NCI-H69 (cell line): ENCODE measurements at places on chromosomes 7 and 10.

GRCh38 chr10:72322030-72322279, 32.8 kb downstream of the DNAJB12 start:
- no peak for DNase-seq

DNA sequence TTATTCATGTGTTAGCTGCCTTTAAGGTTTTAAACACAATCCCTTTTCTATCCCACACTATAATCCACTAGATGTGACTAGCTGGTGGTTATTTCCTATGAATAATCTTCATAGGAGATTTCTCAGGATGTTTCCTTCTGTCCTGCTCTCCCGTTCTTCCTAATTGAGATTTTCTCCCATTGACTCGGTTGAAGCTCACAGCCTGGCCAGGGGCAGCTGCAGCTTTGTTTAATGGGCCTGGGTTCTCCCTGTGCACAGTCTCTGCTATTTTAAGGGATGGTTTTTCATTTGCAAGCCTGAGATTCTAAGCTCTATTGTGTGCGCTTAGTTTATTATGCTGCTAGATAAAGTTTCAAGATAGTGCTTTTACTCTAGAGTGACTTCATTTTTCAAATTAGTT, 283.4 kb upstream of the AOAH start:
- DNase-seq = no peak

DNA sequence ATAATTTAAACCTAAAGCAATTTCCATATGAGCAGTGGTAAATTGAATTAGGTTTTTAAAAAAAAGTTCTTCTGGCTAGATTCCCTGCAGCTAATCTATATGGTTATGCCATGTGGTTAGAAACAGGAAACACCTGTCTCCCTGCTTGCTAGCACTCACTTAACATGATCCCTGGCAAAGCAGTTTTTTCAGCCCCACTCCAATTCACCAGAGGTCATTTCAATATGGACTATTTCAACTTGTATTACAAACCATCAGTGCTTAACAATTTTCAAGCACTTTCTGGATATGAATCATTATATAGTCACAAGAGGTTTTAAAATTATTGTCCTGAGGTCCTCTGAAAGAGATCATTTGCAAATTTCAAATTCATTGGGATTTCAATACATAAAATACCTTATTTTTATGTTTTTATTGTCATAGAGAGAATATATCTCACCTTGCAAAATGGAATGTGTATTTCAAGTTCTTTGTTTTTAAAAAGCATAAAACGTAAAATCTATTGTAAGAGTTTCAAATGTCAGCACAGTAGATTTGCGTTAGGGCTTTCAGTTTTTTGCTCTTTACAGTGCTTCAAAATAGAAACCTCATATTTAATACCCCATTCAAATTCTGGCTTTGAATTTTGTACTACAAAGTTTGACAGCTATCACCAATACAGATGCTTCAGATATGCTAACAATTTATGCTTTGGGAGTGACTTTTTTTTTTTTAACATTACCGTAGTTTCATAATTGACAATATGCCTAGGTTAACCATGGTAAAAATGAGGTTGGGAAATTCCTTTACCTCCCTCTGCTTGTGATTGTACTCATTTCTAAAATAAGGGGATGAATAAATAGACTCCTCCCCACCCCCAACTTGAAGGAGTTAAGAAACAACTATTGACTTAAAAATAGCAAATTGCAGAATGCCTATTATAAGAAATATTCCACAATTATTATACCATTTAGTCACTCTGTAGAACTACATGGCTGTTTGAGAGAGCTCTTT, 117.5 kb upstream of the HGF start:
- DNase-seq = peak; percentile 13

GRCh38 chr7:35905555-35905954, 104.7 kb downstream of the SEPTIN7 start:
- no peak for DNase-seq

DNA sequence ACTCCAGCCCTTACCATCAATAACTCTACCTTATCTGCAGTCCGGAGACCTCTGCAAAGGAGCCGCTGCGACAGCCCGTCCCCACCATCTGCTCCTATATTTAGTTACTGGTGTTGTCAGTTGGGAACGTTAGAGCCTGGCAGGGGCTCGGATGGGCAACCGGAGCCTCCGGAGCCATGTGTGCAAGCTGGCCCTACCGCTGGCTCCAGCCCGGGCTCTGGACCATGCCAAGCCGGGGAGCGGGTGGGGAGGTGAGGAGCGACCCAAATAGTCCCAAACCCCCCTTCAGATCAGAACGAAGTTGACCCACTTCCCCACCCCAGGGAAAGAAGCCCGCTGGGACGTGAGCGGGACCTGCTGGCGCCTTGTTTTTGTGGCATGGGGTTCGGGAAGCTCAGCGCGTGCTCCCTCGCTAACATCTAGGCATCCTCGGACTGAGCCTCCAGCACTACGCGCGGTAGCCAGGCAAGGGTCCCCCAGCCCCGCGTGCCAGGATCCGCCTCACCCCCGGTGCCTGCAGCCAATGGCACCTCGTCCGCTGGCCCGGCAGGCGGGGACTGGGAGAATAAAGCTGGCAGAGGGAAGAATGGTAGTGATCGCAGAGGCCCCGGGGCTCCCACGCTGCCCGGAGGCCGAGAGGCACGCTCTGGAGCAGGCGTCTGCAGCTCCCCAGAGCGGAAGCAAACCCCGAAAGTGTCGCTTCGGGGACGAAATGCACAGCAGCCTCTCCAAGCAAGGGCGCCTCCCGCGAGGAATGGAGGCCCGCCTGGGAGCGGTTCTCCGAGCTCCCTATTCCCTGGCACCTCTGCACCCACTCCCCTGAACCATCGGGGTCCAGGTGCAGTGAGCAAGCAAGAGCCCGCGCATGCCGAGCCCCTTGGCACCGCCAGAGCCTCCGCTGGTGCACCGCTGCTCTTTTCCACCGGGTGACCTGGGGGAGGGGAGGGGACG, 679 bp downstream of the LRRC20 start:
- DNase-seq = peak; percentile 89

GRCh38 chr7:113561446-113561845, 357.4 kb downstream of the PPP1R3A start:
- DNase-seq = no peak

- DNase-seq = no peak
Measured at GRCh38 chr7:31890198-31890597, 180.0 kb downstream of the PDE1C start.

- no peak for DNase-seq
Measured at GRCh38 chr7:44505595-44505994, 15.1 kb upstream of the NUDCD3 start.

GRCh38 chr7:153607354-153607753, 444.8 kb upstream of the DPP6 start:
- DNase-seq = no peak

DNA sequence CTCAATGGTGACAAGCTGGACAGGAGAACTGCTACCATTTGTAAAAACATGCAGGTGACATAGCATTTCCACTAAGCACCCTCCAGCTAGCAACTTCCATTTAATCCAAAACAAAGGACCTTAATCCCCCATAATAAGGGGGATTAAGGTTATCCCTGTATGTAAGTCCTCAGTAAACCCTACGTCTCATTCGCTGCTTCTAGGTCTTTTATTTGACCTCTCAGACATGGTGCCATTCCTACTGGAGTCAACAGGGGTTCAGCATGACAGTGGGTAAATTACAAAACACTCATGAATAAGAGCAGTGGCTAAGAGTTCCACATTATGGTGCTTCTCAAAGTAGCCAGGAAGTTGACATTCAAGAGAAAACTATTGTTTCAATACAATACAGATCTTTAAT, 121.8 kb upstream of the CAV2 start:
- DNase-seq = no peak

GRCh38 chr10:79502561-79503309, 9.6 kb upstream of the EIF5AL1 start:
- peak; percentile 55 for DNase-seq

- no peak for DNase-seq
Measured at GRCh38 chr10:132497063-132497680, 40.4 kb upstream of the INPP5A start.

GRCh38 chr10:95330966-95331453, 40.2 kb upstream of the PDLIM1 start:
- no peak for DNase-seq

- DNase-seq = no peak
Measured at GRCh38 chr10:110040767-110041478, 33.1 kb downstream of the ADD3 start.

DNA sequence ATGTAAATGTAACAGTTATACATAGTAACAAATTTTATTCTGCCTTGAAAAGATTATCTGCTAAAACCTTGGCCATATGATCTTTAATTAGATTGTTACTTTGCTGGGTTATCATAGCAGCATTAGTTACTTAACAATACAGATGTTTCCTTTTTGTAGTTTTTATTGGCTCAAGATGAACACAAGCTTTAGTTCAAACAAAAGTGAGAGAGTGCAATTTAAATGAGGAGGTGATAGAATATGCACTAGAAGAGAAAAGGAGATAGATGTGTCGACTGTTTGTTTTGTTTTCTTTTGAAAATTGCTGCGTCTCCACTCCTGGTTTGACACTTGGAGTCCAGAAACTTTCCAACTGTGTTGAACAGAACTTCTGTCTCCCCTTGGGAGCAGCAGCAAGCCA, 91.4 kb upstream of the CAV2 start:
- no peak for DNase-seq
